T-helper 2 cell treated with Interferon-gamma antibody and Interleukin-4, amounts not matched to agents 5 μg/mL and 100 μg/mL, for 36 hours (primary cell): ENCODE measurements at places on chromosomes 4 and X.

DNA sequence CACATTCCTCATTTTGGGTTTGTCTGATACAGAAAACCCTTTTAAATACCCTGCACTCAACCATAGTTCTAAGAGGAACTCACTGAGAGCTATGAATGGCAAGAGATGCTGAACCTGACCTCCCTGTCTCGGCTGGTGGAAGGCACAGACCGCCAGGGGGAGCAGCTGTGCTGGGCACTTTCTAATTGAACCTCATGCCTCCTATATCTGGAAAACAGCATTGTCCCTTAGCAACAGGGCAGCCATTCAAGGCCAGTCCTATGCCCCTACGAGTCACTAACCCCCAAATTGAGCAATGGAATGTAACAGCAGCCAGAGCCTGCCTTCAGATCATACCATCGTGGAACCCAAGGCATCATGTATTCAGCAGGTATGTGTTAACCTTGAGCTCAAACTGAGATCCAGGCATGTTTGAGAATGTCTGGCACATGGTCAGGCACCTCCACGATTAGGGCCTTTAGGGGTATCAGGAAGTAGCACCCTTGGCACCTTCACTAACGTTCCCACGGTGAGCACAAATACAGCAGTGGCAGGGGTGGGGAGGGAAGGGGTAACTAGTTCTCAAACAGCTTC lies 5.1 kb downstream of the USP27X start:
- no peaks in the 10 kb centered on the region for H3K36me3 ChIP-seq
- peaks cover 5% of the 10 kb centered on the region for H3K4me1 ChIP-seq
- peaks cover 3% of the 10 kb centered on the region for H3K27me3 ChIP-seq
- no peak overlapping the region for H3K27ac ChIP-seq
- DNase-seq: peak; percentile 15
- no peak overlapping the region for H3K4me3 ChIP-seq

- H3K27me3 ChIP-seq: no peaks in the 10 kb centered on the region
- peaks cover 26% of the 10 kb centered on the region for H3K36me3 ChIP-seq
- no peak overlapping the region for H3K4me3 ChIP-seq
- DNase-seq: no peak
- no peak overlapping the region for H3K27ac ChIP-seq
- peaks cover 23% of the 10 kb centered on the region for H3K4me1 ChIP-seq
Observed at GRCh38 chrX:15849555-15849954, 5.1 kb downstream of the AP1S2 start.

DNA sequence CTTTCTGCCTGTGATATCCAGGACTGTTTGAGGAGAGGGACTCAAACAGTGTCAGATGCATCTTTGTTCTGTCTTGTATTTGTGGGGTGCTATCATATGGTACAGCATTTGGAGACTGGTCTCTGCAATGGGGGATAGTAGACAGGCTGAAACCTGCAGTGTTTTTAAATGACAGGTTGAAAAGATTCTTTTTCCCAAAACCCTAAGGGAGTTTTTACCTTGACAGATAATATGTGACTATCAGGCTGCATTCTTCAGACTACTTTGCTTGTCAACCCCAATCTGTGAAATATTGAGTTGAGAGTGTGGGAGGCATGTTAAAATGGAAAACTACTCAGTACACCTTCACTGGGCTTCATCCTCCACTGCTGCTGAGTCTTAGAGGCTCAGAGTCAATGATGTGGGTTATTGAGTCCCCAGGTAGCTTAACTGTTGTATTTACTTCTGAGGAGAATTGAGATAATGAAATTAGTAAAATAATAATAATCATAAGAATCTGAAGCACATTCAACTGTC lies 274.9 kb downstream of the GASK1B start:
- no peak for DNase-seq
- no peak overlapping the region for H3K27ac ChIP-seq
- no peaks in the 10 kb centered on the region for H3K36me3 ChIP-seq

DNA sequence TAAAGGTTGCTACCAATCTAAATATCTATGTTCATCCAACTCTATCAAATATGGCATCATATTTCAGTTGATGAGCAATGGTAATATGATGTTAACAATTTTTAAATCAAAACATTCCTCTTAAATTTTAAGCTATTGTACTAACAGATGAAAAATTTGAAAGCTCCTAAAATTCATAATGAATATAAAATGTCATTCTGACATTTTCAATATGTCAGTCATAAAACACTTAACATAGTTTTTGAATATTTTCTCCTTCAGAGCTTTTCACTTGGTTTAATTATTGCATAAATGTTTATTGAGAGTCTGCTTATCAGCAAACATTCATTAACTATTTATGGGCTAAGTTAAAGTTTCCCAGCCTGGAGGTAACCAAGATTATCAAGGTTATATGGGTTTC lies 11.8 kb downstream of the ARSJ start:
- no peaks in the 10 kb centered on the region for H3K4me1 ChIP-seq
- no peak overlapping the region for H3K27ac ChIP-seq
- no peaks in the 10 kb centered on the region for H3K27me3 ChIP-seq
- H3K4me3 ChIP-seq: no peak overlapping the region
- DNase-seq: no peak
- H3K36me3 ChIP-seq: no peaks in the 10 kb centered on the region
